Anterior cingulate cortex (tissue), 58 donors: ENCODE measurements at places on chromosomes 3 and 15.

DNA sequence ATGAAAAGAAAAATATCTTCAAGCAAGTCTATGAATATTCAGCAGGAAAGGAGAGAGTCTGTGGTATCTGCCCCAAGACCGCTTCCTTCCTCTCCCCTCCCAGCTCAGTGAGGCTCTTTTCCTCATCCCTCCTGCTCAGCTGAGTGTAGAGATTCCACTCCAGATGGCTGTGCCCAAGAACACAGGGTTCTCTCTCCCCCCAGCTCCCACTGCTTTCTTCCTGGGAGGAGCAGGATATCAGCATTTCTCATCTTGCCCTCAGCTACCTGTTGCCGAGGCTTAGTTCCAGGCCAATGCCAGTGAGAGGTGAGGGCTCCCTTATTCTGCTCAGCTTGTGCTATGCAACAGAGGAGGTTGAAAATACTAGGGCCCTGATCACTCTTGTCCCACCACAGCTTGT, 211.9 kb downstream of the SV2B start:
- DNase-seq: no peak

DNA sequence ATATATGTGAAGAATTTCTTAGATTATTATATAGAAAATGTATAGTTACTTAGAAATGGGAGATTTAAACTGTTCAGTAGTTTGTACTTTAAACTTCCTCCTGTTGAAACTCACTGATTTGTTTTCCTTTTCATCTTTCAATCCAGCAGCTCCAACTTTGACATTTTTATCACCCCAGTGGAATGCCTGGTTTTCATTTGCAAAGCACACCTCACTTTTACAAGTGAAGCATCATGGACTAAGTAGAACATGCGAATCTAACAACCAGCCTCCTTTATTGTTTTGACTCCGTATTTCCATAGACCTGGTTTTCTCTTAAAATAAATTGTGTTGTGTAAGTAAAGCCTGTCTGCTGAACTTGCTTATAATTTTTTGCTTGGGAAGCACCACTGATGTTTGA, 97.8 kb upstream of the ROBO2 start:
- no peak for DNase-seq

DNA sequence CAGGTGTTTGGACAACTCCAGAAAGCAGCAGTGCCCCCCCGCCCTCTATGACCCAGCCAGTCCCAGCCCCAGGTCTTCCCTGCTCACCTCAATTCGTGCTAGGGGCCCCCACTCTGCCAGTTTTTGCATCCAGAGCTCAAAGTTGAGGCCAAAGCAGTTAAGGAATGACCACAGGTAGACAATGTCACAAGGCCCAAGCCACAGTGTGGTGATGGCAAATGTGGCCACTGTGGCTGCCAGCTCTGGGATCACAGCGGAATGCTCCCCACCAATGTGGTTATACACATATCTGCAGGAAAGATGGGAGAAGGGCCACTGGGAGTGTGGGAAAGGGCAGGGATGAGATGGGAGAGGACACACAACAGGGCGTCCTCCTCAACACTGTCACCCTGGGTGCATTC, 8.2 kb downstream of the KLHL40 start:
- DNase-seq: no peak

- DNase-seq: no peak
Observed at GRCh38 chr3:120145542-120146285, 51.5 kb upstream of the GSK3B start.

GRCh38 chr3:51934139-51934850, 7.4 kb downstream of the RRP9 start:
- no peak for DNase-seq

DNA sequence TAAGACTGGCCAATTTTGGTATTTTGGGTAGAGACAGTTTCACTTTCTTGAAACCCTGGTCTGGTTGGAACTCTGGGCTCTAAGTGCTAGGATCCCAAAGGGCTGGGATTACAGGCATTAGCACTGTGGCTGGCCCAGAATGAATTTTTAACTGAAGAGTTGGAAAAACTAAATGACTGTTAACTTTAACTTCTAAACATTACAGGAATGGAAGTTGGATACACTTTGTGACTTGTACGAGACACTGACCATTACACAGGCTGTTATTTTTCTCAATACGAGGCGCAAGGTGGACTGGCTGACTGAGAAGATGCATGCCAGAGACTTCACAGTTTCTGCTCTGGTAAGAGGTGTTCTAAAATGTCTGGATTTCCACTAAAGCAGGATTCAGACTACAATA, 3.5 kb downstream of the EIF4A2 start:
- DNase-seq: no peak

- no peak for DNase-seq
Observed at GRCh38 chr3:152434142-152434541, 165.4 kb downstream of the MBNL1 start.
